SJSA1 (cell line): ENCODE measurements at places on chromosomes 3 and 15.

DNA sequence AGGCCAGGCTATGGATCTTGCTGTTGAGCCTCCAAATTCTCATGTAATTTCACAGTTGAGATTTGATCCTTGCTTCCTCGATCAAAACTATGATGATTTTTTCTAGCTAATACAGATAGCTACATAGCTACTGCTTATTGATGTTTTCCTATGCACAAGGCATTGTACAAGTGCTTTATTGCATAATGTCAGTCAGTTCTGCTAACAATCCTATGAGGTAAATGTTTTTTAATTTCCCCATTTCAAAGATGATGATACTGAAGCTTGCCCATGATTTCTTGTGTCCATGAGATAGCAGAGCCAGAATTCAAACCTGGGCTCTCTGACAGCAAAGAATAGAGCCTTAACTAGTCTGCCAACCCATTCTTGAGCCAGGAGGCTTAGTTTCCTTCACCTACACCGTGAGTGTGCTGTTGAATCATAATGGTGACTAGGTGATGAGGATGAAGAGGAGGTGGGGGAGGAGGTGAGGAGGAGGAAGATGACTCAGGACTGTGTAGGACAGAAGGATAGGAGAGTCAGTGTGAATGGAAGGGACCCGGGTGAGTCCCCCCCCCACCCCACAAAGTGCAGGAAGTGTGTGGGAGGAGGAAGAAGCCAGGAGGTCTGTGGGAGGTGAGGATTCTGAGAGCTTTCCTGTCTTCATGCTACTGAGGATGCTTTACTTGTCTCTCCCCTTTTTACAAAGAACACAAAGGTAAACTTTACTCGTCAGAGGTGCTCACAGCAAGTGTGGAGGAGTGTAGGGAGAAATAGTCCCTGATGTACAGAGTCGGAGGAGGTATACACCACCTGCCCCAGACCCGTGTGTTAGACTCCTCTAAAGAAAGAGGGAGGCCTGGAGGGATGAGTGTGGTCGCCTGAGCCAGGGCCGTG lies 3.6 kb downstream of the TAGLN3 start:
- no peak for DNase-seq

- DNase-seq, result peak; percentile 59
Observed at GRCh38 chr3:16243706-16244490, 20.8 kb downstream of the DPH3 start.

GRCh38 chr3:65210026-65210814 lies 522.4 kb upstream of the ADAMTS9 start:
- no peak for DNase-seq

- DNase-seq, result no peak
Observed at GRCh38 chr15:32818758-32819447, 101.1 kb downstream of the GREM1 start.

DNA sequence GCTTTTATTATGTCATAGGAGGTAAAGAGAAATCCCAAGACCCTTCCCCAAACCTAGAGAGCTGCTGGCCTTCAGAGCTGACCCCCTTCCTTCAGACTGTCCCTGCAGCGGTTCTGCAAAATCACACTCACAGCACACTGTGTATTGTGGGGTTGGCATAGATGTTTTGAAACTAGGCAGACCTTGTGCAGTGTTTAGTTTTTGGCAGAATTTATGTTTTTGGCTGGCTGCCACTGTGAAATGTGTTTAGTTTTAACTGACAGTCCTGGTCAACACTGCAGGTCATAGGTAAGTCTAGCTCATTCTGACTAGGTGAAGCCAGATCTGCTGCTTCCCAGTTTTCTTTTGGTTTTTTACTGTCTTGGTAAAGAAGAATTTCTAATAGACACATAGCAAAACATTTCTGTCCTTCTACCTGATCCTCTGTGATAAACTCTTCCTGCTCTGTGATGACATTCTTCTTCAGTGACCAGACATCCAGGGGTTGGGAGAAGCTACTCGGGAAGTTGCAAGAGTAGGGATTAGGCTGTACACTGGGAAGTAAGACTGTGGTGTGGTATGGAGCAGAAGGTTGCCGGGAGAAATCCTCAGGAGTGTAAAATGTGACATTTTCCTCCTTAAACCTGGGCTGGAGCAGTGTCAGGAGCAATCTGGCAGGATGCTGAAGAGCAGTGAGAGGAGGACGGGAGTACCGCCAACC lies 209.6 kb upstream of the MCTP2 start:
- DNase-seq, result no peak

GRCh38 chr3:185144784-185145183 lies 8.1 kb downstream of the C3orf70 start:
- no peak for DNase-seq

DNA sequence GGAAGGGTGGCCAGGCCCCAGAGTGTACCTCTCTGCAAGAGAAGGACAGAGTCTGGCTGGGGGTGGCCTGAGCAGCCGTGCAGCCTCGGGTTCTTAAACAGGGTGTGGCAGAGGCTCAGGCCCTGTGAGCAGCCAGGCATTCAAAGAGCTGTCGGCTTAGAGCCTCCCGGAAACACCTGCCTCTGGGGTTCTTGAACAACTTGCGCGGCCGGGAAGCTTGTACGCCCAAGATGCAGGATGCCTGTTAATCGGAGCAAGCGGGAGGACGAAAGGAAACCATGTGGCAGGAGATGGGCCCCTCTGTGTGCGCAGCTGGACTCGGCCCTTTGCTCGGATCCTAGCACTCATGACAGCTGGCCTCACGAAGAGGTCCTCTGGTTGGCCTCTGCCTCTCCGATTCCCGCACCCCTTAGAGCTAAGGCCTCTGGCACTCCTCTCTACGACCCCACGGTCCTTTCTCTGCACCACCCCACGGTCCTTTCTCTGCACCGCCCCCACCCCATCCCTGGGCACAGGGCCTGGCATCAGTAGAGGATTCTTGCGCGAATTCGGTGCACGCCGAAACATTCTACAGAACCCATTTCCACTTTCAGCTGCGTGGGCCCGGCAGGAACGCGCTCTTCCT lies 23.9 kb upstream of the TXNRD3 start:
- DNase-seq, result no peak

DNA sequence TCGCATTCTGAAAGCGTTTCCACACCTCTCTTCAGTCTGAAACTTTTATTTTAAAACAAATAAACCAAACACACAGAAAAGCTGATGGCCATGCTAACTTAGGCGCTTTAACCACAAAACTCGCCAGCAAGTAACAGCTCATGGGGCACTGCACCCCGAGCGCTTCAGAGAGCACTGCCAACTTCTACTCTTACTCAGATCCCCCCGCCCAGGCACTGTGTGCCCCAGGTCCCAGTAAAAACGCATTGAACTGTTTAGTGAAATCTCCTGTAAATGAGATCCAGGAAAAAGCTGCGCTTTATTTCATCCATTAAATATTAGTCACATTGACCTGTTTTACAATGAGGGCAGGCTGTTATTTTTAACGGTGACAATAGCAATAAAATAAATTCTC lies 99.7 kb downstream of the LRIG1 start:
- DNase-seq, result no peak

GRCh38 chr3:187334904-187335303 lies 33.3 kb upstream of the RTP4 start:
- no peak for DNase-seq

GRCh38 chr3:157807280-157807679 lies 298.9 kb downstream of the SHOX2 start:
- DNase-seq, result no peak

GRCh38 chr3:172289583-172289982 lies 158.7 kb downstream of the GHSR start:
- DNase-seq, result no peak

DNA sequence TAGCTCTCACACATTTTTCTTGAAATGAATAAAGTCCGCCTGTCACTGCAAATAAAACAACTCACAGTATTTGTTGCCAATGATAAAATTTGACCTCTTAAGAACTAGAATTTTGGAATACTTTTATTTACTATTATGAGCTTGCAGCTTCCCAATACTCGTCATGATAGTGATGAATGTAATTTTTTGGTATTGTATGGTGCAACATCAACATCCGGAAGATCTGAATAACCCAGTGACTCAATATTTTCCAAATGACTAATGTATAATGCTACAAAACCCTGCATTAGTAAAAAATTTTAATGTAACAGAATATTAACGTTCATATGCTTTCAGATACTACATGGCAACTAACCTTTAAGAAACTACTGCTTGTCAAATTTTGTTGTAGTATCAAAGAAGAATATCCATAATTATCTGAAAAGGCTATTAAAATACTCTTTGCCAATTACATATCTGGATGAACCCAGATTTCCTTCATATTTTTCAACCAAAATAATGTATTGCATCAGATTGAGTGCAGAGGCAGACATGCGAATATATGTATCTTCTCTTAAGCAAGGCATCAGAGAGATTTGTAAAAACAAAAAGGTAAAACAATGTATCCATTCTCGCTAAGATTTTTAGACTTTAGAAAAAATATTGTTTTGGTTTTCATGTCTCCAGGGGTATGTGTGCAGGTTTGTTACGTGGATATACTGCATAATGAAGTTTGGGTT lies 95.3 kb downstream of the IGF2BP2 start:
- no peak for DNase-seq

DNA sequence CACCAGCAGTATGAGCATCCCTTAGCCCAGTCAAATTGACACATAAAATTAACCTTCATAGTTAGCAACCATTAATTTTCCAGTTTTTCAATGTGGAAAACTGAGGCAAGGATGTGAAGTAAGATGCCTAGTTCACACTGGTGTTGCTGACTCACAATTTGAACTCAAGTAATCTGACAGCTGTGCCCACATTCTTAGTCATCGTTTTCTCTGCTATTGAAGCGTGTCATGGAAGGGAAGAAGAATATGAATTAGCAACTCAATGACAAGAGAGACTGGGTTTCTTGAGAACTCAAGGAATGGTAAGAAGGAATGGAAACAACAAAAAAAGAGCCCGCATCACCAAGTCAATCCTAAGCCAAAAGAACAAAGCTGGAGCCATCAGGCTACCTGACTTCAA lies 261.4 kb downstream of the EPHA3 start:
- no peak for DNase-seq

- DNase-seq, result no peak
Observed at GRCh38 chr3:6601374-6601773, 259.5 kb upstream of the GRM7 start.

- DNase-seq, result no peak
Observed at GRCh38 chr3:186540835-186541226, 3.3 kb downstream of the CRYGS start.

- DNase-seq, result no peak
Observed at GRCh38 chr15:87829332-87830050, 427.0 kb downstream of the NTRK3 start.

GRCh38 chr3:50591196-50591741 lies 20.3 kb downstream of the CISH start:
- no peak for DNase-seq

DNA sequence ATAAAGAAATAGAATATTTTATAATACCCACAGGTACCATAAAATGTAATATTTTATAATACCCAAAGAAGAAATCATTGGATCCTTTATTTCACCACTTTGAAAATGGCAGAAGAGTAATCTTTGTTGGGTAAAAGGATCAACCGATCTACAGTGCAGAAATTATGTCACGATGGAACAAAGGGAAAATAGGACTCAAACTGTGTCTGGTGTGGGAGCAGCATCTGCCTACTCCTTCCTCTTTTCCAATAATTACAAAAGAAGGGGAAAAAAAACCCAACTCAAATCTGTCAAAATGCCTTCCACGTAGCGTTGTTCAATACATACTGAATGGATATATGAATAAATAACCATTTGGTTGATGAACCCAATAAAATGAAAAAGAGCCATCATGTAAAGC lies 492.6 kb upstream of the TBL1XR1 start:
- no peak for DNase-seq

- no peak for DNase-seq
Observed at GRCh38 chr15:35723120-35723847, 177.3 kb upstream of the DPH6 start.

- no peak for DNase-seq
Observed at GRCh38 chr3:152051501-152052404, 178.3 kb downstream of the SUCNR1 start.

DNA sequence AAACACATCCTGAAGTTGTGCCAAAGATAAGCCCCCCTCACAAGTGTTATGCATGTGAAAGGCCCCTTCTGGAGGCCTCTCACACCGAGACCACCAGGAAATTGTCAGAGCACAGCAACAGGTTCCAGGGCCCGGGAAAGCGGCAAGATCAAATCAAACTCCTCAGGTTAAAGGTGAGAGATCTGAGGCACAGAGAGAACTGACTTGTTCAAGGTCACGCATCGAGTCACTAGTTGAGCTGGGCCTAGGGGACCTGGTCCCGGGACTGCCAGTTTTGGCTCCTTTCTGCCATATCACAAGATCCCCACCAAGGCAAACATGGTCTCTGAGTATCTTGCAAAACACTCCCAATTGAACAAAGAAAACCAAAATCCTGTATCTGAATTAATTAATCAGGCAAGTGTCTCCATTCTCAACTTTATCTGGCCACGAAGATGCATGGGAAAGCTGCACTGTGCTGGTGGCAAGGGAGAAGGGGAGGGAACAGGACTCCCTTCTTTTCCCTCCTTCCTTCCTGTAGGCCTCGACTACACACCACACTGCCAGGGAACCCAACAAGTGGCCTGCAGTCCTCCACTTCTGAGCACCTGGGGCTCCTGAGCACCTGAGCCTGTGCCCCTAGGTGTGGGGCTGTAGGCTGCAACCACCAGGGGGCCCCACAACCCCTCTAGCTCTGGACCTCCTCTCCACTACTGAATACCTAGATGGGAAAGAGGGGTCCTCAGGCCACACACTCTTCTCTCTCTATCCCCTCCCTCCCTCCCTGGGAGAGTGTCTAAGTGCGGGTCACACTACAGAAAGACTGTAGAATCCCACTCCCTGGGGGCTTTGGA lies 37.3 kb downstream of the ANP32A start:
- no peak for DNase-seq

DNA sequence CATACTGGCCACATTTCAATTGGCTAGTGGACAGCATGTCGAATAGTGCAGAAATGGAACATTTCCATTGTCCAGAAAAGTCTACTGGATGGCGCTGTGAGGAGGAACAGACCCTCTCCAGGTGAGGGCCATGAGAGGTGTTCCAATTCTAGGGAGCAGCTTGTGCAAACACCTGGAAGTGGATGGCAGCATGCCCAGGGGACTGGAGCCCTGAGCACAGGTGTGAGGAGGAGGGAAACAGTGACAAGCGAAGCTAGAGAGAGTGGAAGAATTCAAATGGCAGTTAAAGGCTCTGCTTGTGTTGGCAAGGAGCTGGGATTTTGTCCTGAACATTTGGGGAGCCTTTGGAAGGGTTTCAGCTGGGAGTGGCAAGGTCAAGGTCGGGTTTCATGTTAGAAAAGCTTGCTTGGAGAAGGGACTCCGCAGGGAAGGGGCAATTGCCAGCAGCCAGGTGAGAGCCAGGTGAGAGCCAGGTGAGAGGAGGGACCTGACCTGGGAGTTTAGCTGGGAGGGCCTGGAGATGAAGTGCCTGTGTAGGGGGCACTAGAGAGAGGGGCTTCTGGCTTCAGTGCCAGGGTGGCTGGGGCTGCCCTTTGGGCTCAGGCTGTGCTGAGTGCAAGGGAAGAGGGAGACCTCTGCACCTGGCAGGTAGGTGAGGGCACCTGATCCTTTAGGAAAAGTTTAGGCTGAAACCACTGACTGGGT lies 93.8 kb downstream of the LINGO1 start:
- no peak for DNase-seq

GRCh38 chr3:22366781-22367180 lies 615.8 kb upstream of the ZNF385D start:
- DNase-seq, result no peak

- peak; percentile 44 for DNase-seq
Observed at GRCh38 chr15:43518197-43518761, 871 bp downstream of the MAP1A start.

- no peak for DNase-seq
Observed at GRCh38 chr3:97860364-97860763, 38.6 kb downstream of the CRYBG3 start.
